ENCODE measurements at places on chromosomes 5 and 9.
A peak's percentile ranks its signal among the peaks of the same experiment; 100 is the strongest.

DNA sequence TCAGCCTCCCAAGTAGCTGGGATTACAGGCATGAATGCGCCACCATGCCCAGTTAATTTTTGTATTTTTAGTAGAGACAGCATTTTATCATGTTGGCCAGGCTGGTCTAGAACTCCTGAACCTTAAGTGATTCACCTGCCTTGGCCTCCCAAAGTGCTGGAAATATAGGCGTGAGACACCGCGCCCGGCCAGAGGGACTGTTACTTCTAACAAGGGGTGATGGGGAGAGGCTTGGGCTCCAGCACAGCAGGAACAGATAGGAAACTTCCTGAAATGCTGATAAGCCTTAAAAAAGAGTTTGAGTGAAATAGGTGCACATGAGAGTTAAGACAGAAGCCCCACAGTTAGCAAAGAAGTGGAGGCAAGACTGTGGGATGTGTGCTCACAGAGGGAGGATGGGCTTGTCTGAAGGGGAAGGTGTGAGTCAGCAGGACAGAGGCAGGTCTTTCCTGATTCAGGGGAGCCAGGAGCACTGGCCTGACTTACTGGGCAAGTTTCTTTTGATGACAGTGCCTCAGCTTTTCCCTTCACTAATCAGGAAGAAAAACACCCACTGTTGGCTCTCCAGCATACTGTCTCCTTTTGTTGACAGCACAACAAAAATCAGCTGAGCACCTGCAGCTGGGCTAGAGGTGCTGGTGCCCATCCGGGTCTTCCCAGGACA is 68.4 kb downstream of the RAD23B start:
- DNase-seq = no peak

DNA sequence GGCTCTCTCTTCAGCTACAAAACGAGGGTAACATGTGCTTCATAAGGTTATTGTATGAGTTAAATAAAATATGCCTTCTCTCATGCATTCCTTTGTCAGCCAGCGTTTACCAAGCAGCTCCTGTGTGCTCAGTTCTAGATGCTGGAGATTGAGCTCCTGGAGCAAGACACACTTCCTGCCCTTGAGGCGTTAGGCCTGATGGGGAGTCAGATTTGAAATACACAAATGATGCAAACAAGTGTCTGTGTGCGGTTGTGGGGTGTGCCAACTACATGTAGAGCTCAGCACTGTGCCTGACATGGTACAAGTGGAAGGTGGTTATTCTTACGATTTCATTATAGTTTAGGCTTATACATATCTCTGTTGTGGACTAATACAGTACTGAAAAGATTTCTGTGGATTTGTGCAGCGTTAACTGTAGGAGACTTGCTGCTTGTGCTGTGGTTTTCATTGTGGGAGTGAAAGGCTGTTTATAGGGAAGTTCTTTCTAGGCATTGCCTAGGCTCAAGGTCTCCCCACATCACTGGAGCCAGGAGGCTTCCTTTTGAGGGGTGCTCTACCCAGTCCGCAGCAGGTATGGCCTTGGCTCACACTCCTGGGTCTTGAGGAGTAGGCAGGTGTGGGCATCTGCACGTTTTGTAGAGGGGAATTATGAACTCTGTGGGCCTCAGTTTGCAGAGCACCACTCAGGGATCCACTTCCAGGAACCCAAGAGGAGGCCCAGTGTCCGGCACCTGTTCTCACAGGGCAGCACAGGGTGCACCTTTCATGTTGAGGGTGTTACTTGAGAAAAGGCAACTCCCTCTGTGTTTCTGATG is 39.8 kb upstream of the ANGPTL2 start:
- no peak for DNase-seq

GRCh38 chr9:88468226-88468625 is 66.8 kb upstream of the NXNL2 start:
- DNase-seq = no peak

GRCh38 chr5:145218019-145218418 is 617.1 kb downstream of the PRELID2 start:
- DNase-seq = no peak

DNA sequence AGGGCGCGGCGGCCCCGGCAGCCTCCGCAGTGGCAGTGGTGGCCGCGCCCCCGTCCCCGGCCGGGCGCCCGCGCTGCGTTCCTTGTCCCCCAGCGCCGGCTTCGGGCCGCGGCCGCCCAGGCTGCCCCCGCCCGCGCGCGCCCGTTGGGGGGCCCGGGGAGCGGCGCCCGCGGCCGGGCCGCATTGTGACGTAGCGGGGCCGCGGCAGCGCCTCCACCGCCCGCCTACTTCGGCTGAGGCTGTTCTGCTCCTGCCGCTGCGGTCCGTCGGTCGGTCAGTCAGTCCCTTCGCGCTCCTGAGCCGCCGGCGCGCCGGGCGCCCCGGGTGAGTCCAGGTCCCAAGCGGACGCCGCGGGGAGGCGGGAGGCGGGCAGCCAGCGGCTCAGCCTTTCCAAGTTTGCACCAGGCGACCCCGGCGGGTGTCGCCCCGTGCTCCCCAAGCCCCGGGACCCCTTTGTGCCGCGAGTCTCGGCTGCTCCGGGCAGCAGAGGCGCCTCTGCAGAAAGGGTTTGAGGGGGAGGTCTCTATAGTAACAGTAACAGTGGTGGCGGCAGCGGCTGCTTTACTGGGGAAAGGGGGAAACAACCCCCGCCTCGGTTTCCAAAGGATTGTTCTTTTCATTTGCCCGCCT is at the start of gene SNCAIP:
TSS of gene SNCAIP (plus strand) at position 277 of the 630 bp plus-strand sequence. CDS start 78,898 bp downstream, outside the sequence.
- DNase-seq = peak; percentile 8

- DNase-seq = peak; percentile 68
These were observed 34.7 kb upstream of the DMXL1 start for GRCh38 chr5:119036101-119036762.

DNA sequence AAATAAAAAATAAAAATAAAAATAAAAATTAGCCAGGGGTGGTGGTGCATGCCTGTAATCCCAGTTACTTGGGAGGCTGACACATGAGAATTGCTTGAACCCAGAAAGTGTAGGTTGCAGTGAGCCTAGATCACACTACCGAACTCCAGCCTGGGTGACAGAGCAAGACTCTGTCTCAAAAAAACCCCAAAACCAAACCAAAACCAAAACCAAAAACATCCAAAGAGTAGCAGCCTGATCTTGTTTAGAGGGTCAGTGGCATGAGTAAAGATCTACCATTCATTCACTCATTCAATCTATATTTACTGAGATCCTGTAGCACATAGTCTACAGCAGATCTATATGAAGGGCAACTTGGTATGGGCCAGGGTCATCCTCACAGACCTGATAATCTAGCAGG is 202.4 kb downstream of the MAPKAP1 start:
- DNase-seq = no peak

DNA sequence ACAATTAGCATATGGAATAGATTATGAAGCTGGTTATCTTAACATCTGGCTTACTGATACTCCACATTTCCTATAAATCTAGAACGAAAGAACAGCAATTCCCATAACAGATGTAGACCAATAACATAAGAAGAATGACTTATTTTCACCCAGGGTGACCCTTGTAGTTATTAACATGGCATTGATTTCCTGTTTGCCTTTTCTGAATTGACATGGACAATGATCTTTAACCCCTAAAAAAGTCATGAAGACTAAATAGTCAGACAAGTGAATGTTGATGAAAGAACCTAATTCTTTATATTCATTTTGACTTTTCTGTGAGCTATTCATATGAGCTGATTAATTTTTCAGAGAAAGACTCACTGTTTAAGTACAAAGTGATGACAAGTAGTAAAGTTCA is 175.3 kb upstream of the CD180 start:
- DNase-seq = no peak

GRCh38 chr5:62974623-62975022 is 396.0 kb downstream of the LRRC70 start:
- DNase-seq = no peak

GRCh38 chr5:31516802-31517201 is 15.1 kb downstream of the DROSHA start:
- no peak for DNase-seq

DNA sequence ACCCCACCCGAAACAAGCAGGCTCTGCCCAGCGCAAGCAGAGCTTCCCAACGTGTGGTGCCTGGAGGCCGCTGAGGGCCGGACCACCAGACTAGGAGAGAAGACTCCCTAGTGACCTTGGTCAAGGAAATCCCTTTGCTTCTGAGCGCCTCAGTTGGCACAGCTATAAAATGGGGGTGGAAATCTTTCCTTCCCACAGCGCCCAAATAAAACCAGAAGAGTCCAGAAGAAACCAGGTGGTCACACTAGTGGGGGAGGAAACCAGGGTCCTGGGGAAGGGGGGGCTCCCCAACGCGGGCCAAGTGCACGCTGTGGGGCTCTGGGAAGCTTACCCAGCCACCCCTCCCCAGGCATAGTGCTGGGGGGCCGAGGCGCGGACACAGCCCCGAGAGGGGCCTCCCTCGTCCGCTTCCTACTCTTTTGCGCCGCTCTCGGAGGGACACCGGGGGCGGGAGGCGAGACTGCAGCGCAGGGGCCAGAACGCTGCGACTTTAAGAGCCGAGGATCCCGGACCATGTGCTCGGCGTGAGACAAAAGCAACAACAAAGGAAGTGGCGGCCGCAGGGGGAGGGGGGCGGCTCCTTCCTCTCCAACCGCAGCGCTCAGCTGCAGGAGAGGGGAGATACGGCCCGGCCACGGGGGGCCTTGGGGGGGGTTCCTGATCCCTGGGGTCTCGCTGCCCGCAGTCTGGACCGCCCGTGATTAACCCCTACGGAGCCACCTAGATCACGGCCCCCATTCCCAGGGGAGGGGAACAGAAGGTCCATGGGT is 885 bp downstream of the RNF44 start:
- DNase-seq = peak; percentile 36

Data from HS-5 (cell line).